ENCODE measurements at places on chromosomes 12 and 14. TPM values are rescaled to one million over a fixed set of nuclear protein-coding genes. Genes with fewer than 3 reads are reported as not detected.

The KRT86 gene
- total RNA-seq, result not detected

The DTX1 gene
- total RNA-seq, result 0.49 TPM

The TEX22 gene
- total RNA-seq, result 0.39 TPM

The GPR68 gene
- total RNA-seq, result 0.27 TPM

The ANKRD33 gene
- total RNA-seq, result not detected

Data from psoas muscle (tissue), 8 donors.